ENCODE measurements at places on chromosomes 2 and 18.
A peak's percentile ranks its signal among the peaks of the same experiment; 100 is the strongest.

GRCh38 chr2:121722479-121722878 is 14.2 kb downstream of the NIFK start:
- DNase-seq, result no peak

- DNase-seq, result peak; percentile 58
Measured at GRCh38 chr2:28869494-28870145, 489 bp downstream of the TRMT61B start.

DNA sequence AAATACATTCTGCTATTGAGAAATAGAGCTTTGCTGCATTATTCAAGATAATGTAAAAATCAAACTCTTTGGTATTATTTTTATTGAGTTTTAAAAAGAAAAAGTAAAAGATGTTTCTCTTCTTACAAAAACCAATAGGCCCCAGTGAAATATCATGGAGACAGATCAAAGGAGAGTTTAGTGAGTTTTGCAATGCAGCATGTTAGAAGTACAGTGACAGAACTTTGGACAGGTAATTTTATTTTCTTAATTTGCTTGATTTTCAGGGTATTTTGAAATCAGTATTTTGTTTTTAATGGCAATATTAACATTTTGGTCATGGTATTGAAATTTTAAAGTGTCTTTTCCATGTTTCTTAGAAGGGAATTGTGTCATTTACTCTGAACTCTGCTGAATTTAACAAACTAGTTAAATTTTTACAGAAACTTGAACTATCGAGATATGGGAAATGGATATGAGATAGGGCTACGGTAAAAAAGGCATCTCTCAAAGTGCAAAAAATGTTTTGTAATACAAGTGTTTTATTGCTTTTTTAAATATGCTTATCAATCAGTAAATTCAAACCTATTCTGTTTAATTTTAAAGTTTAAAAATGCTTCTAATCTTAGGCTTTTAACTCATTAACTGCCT is 13.8 kb downstream of the DNAJC10 start:
- no peak for DNase-seq

GRCh38 chr18:50786864-50787263 is 33.0 kb downstream of the MRO start:
- no peak for DNase-seq

- no peak for DNase-seq
Measured at GRCh38 chr2:53517406-53517805, 250.2 kb upstream of the CHAC2 start.

DNA sequence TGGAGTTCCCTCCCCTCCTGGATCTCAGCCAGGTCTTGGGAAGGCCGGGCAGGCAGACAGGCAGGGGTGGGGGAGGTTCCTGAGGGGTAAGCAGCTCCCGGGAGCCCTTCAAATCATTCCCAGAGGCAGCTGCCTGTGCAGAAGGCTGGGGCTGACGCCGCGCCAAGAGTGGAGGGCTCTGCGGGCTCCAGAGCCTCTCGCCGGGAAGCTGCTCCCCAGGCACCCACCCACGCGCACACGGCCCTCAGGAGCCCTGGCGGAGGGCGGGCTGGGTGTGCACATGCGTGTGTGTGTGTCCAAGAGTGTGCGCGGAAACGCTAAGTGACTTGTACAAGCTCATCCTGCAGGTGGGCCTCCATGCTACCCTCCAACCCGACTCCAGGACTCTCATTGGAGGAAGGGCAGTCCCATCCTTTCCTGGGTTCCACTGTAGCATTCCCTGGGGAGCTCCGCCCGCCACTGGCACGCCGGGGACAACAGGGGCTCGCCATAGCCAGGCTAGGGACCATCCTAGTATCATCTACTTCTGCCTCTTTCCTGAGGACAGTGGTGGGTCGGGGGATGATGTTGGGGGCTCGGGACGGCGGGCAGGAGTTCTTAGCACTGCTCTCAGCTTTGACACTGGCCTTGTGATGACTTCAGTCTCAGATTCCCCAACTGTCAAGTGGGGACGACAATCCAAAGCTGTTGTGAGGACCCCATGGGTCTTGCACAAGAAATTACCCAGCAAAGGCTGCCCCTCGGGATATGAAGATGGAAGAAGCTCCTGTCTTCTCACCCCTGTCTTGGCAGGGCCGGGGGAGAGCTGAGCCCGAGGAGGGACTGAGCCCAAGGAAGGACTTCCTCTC is 50.3 kb downstream of the INHBB start:
- no peak for DNase-seq

DNA sequence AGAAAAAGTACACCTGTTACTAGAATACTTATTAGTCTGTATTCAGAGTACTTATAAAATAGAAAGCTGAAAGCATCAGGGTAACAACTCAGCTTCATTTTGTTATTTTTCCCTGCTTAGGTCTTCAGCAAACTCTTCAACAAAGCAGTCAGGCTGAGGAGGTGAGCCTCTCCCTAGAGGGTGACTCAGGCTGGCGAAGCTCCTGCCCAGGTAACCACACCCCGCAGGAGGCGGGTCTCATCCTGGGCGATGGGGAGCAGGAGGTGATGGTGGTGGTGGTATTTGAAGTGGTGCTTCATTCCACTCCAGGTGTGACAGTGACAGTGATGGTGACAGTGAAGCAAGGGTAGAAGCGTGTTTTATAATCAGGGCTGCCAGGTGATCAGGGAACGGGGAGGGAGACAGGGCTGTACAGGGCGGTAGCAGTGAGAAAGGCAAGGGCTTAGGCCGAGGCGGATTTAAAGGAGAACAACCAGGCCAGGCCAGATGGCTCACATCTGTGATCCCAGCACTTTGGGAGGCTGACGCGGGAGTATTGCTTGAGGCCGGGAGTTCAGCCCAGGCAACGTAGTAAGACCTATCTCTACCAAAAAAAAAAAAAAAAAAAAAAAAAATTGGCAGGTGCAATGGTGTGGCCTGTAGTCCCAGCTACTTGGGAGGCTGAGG is 127.1 kb downstream of the SOCS6 start:
- DNase-seq, result no peak

DNA sequence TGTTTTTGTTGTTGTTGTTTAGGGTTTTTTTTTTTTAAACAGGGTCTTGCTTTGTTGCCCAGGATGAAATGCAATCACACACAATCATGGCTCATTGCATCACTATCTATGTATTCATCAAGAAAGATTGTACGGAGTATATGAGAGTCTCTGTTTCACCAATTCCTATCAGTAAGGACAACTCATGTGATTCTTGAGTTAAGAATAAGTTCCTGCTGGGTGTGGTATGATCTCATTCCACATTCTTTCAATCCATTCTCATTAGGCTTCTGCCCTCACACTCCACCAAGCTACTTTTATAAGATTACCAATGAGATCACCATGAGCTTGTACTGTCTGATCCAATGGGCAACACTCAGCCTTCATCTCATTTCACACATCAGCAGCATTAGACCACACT is 9.1 kb upstream of the AP1S3 start:
- DNase-seq, result no peak

DNA sequence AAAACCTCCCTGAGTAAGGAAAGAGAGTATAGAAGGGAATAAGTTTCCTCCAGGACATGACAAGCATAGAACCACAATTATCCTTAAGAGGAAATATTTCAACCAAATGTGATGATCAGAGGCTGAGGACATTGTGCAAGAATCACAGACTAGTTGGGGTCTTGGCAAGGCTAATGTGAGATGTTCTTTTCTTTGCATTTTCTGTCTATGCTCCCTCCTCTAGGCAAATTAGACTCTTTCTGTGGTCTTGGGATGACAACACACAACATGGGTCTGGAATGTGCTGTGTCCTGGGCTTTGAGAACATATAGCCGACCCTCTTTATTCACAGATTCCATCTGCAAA is 32.0 kb upstream of the IL1RL1 start:
- no peak for DNase-seq

GRCh38 chr2:27792759-27793158 is 21.2 kb downstream of the MRPL33 start:
- no peak for DNase-seq

DNA sequence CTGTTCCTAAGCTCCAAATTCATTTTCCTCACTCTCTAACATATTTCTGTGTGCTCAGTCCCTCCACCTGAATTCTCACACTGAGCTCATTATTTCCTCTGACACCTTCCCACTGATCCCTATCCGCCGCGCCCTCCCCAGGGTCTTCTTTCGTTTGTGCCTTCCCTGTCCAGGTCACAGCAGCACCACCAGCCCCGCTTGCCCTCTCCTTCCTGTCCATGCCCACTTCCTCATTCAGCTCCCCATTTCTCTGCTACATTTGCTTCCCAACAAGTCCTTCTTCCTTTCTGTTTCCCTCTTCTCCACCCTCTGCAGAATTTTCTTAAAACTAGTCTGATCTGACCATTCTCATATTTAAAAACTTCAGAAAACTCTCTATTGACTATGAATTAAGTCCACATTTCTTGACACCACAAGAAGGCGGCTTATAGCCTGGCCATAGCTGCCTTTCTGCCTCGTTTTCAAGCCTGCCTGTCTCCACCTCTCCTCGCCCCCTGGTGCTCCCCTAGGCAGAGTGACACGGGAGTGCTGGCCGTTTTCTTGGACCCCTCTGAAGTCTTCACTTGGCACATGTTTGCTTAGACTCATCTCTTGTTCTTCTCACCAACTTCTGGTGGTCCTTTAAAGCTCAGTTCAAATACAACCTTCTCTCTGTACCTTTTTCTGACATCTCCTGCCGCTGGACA is 138.7 kb upstream of the BOD1L2 start:
- DNase-seq, result no peak

- DNase-seq, result no peak
Measured at GRCh38 chr2:80489717-80490116, 185.2 kb upstream of the LRRTM1 start.

DNA sequence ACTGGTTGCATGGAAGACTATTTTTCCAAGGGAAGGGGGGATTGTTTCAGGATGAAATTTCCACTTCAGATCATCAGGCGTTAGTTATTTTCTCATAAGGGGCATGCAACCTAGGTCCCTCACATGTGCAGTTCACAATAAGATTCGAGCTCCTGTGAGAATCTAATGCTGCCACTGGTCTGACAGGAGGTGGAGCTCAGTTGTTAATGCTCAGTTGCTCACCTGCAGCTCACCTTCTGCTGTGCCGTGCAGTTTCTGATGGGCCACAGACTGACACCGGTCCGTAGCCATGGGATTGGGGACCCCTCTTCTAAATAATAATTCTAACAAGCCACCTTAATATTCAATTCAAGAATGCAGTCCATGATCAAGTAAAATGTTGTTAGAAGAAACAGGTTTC is 34.9 kb downstream of the PLCL1 start:
- DNase-seq, result no peak

GRCh38 chr2:218877331-218877730 is 3.3 kb upstream of the WNT10A start:
- DNase-seq, result no peak
